Inflammatory macrophage (primary cell): ENCODE measurements at places on chromosomes 3 and 15.
A peak's percentile ranks its signal among the peaks of the same experiment; 100 is the strongest.

- DNase-seq, result no peak
Measured at GRCh38 chr3:49378249-49378895, 20.2 kb upstream of the GPX1 start.

GRCh38 chr3:179825527-179826246, 172.8 kb downstream of the USP13 start:
- no peak for DNase-seq

DNA sequence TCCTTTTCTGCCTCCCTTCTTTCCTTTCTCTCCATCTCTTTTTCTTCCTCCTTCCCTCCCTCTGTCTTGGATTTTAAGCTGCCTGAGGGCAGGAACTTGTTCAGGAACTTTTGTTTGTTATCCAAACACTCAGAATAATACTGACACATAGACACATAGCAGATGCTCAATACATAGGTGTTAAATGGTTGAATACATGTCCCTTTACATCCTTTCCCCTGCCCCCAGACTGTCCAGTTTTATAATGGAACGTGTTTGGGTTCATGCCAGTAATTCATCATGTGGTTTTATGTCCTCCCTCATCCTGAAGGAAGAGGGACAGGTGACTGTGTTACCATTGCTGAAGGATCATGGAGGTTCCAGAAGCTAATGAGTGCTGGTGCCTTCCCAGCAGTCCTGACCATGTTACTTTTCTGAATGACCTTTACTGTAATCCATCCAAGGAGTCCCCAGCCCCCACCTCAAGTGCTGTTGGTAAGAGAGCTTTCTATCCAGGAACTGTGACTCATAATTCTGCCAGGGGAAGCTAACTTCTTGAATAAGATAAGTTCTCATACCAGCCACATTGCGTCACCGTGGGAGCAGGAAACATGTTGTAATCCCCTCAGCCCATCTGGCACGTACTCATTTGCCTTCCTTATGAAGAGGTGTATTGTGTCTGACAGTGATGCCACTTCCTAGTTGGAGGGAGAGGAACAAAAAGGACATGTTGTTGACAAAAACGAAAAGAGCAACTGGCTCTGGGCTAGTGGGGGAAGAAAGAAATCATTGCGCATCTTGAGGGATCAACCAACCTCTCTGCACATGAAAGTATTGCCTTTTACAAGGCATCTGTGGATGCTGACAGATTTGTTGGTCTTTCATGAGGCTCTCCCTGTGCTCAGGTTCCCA, 52.4 kb downstream of the IL1RAP start:
- peak; percentile 99 for DNase-seq

DNA sequence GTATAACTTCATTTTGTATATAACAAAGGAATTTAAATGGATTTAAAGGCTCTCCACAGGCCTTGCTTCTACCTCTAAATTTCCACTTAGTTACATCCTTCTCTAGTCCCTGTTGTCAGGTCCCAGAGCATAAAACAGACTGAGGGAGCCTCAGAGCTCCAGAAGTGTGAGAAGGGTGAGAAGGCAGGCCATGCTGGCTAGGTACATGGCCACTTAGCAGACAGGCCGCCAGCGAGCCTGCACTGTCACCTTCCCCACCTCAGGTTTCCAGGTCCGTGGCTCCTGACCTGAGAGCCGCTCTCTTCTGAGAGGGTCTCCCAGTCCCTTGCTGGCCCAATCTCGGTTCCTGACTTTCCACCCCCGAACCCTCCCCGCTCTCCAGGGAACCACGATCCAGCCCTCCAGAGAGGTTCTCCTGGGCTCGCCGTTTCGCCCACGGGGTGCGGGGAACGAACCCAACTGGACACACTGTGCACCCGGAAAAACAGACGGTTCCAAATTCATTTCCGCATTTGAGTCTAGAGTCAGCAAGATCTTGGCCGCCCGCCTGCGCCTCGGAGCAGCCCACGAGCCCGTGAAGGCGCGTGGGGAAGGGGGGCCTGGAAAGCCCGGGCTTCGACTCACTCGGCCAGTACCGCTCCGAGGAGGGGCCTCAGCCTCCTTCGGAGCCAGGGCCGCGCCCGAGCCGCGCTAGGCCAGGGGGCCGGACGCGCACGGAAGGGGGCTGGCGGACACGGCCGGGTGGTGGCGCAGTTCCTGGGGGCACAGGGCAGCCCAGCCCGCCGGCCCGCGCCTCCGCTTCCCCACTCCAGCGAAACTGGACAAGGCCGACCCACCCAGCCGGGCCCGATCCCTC, 16.7 kb upstream of the SOX2 start:
- no peak for DNase-seq
